ENCODE measurements at places on chromosomes 1 and 21.

DNA sequence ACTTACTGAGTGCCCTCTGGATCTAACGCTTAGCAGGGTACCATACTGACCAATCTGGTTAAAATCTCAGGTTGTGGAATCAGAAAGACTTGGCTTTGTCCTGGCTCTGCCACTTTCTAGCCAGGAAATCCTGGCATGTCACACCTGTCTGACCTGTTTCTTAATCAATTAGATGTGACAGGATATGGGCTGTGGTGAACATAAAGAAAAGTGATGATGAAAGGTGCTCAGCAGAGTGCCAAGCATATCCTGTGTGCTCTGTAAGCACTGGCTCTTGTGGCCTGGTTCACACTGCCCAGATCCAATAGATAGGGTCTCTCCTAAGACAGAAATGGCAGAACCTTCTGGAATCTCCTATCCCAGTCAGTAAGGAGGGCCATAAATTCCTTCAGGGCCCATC is 53.9 kb downstream of the PHC2 start:
- no peak for DNase-seq

GRCh38 chr1:98253145-98253544 is 332.3 kb upstream of the DPYD start:
- DNase-seq, result no peak

DNA sequence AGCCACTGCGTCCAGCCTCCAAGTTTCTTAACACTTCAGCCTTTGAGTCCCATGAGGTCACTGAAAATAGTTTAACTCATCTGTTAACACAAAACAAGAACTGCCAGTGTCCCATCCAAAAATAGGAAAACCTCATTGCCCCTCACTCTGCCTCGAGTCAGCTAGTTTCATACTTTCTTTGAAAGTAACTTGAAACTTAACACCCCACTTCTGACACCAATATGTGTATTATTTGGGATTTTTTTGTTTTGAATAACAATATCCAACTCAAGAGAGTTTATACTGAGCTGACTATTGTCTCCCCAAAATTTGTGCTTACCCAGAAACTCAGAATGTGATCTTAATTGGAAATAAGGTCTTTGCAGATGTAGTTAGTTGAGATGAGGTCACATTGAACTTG is 16.9 kb upstream of the PIK3CD start:
- DNase-seq, result no peak

GRCh38 chr1:153030895-153031294 is at the start of gene SPRR1B:
Gene SPRR1B (plus strand): TSS chr1:153031203. CDS start chr1:153032346, 1,143 bp downstream.
- DNase-seq, result no peak

GRCh38 chr21:41580758-41581554 is 73.0 kb upstream of the TMPRSS2 start:
- DNase-seq, result no peak

DNA sequence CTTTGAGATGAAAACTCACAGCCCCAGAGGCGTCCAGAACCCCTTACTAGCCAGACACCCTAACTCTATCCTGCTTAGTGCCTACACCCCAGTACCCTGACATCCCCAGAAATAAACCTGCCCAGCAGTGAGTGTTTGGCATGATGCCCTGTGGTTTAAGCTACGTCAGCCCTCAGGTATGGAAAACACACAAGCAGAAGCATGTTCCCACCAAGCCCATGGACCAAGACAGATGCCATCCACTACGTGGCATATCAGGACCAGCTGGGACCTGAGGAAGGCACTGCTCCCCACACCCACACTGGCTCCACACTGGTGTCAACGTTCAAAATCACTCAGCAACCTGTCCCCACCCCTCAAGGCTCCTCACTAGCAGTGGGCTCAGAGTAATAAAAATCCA is 116.4 kb downstream of the SYT2 start:
- no peak for DNase-seq

DNA sequence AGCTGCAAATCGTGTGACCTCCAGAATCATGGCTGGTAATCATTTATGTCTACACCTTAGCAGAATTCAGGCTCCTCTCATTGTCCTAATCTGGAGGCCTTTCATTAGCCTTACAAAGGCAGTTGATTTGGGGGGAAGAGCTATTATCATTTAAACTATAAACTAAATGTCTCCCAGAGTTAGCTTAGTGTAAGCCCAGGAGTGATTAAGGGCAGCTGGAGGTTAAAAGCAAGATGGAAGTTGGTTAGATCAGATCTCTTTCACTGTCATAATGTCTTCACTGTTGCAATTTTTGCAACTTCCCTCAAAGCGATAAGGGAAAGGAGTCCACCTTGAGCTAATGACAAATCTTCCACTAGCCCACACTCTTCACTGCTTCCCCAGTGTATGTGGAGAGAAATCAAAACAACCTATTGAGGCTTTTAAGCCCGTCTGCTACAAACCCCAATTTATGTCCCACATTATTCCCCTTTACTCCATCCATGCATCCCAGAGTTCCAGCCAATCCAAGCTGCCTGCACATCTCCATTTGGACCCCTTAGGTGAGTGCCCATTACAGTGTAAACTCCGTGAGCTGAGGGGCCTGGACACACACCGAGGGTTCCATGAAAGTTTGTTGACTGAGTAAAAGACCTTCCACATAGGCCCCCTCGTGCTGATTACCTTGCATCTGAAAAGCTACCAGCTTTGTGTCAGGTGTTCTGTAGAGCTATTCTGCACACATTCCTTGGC is 61.5 kb upstream of the KLHDC7A start:
- DNase-seq, result no peak

- no peak for DNase-seq
Observed at GRCh38 chr1:2206813-2207487, 12.4 kb upstream of the FAAP20 start.

GRCh38 chr1:12678820-12679219 is 34.9 kb downstream of the AADACL4 start:
- DNase-seq, result no peak

DNA sequence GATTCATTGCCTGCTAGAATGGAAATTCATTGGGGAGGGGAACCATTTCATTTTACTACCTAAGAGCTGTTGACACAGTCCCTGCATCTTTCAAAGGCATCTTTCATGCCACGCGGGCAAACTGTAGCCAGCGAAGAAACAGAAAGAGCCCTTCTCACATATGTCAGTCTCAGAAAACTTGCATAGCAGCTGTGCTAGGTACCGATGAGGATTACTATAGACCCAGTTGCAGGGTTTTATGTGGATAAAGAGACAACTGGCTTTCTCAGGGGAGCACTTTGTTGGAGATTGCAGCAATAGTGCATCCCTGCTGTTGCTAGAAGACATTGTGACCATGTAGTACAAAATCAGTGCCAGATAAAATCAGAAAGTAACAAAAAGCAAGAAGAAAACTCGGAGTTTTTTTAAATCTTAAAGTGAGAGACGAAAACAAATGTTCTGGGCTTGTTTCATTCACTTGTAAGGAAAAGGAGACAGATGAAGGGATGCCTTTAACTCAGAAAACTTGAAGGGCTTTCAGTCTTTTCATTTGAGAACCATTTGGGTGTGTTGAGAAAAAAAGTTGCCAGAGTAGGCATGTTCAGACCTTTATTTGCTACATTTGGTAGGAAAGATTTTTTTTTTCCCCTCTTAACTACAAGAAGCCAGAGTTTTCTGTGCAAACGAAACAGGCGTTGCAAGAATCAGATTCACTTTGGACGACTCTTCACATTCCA is 804.1 kb downstream of the USP25 start:
- DNase-seq, result no peak

DNA sequence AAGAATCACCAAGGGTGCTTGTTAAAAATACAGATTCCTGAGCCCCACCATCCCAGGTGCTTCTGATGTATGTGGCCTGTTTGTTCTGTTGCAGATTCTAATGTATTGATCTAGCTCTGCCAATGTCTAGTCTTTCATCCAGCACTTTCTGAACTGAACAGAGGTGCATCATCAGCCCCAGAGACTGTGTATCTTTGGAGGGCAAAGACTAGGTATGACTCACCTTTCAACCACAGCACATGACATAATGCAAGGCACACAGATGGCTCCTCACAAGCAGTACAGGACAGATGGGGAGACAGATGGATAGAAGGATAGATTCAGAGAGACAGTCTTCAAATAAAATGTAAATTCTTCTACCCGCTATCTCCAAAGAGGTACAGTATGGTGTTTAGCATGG is 32.3 kb downstream of the CD58 start:
- DNase-seq, result no peak

DNA sequence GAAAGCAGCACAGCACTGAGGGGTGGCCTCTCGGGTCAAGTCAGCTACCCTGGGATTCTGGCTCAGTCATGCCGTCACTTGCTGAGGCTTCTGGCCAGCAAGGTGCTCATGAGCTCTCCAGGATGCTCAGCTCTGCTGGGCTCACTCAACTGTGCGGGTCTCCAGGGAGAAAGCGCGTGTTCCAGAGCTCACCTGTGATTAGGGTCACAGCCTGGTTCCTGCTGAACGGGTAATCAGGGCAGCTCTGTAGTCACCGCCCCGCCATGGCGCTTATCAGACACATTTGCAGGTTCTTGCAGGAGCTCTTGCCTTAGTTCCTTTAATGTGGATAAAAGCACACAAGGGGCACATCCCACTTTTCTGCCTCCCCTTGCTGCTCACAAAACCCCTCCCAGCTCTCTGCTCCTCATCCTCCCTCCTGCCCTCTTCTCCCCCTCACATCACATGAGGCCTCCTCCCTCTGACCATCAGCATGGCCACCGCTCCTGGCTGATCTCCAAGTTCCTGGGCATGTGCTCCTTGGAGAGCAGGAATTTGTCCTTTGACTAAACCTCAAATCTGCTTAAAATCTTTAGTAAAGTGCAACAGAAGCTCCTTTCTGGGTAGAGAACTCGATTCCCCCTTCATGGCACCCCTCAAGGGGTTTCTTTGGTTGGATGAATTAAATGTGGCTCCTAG is 2.0 kb downstream of the PCP4 start:
- no peak for DNase-seq

DNA sequence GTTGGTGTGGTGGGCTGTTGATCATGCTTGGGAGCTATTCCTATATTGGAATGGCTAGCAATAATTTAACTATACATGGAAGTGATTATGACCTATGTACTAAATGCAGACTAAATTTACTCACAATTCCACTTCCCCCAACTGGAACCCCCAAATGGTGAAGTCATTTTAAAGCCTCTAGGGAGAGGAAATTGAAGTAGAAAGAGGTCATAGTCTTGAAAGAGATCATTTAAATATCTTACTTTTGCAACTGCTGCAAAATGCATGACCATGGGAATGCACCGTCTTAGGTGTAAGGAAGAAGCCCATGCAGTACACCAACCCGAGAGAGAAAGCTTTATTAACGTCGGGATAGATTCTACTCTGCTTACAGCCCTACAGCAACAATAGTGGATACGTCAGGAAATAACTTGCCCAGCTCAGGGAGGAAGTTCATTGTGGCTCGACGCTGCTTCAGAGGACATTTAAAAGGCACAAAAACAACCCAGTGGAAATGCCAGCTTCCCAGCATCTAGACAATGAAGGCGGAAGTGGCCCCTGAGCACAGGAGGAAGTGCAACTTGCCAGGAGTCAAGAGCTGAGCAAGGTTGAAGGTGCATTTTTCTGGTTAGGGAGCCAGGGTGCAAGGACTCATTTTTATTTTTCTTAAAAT is 26.5 kb downstream of the CYYR1 start:
- DNase-seq, result no peak

GRCh38 chr1:1337793-1338147 is 6.7 kb downstream of the TAS1R3 start:
- DNase-seq, result no peak

DNA sequence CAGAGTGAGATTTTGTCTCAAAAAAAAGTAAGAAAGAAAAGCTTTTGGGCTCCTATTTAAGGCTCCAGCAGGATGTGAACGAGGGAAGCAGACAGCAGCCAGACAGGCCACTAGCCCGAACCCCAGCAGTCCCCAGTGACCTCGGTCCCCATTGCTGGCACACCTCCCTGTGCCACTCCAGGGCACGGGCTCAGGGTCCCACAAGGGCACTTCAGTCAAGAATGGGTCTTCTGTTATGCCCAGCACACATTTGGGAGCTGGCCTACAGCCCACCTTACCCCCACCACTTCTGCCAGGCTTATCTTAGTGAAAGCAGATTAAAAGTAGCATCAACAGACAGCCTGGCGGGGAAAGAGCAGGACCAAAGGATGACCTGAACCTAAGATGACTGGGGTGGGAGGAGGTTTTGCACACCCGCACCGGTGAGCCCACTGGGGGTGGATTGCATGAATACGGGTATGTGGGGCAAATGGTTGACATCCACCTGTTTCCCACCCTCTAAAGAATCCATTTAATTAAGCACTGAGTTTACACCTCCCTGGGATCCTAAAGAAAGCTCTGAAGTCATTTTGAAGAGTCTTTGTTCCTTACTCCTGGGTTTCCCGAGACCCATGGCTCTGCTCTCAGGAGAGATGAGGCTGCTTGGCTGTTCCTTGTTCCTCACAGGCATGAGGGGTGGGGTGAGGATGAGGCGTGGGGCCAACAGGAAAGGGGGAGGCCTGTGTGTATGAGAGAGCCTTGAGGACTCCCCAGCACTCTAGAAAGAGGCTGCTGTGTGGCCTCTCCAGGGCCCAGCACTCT is 4.7 kb downstream of the CHI3L1 start:
- DNase-seq, result no peak

- DNase-seq, result no peak
Observed at GRCh38 chr1:180235077-180235501, 5.0 kb downstream of the LHX4 start.

DNA sequence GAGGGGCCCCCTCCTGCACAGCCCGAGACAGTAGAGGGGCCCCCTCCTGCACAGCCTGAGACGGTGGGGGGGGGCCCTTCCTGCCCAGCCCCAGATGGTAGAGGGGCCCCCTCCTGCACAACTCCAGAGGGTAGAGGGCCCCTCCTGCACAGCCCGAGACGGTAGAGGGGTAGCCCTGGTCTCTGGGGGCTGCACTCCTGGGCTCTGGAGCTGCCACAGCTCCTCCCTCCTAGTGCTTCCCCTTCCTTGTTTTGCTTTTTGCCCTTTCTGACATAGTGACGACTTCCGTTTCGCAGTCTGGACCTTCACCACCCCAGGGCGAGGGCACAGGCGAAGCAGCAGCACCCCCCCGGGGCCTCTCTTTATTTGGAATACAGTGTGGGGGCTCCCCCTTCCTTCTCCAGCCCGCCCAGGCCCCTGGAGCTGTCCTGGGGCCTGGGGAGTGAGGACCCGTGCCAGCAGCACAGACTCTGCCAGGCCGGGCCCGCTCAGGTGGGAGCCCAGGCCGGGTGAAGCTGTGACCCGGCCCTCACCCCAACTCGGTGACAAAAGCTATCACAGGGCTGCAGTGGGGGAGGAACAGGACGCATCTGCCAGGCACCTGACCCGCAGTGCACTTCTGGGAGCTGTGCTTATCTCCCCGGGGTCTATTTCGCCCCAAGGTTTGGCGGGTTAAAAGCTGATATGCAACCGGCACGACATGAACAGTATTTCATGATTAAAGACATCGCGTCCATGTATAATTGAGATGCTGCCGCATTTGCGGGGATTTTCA is 1.1 kb upstream of the PRXL2B start:
- DNase-seq, result no peak

- no peak for DNase-seq
Observed at GRCh38 chr1:114345930-114346479, 165.0 kb downstream of the TRIM33 start.

GRCh38 chr1:83006271-83006670 is 992.7 kb downstream of the TTLL7 start:
- no peak for DNase-seq

GRCh38 chr1:156383023-156383422 is 14.0 kb downstream of the RHBG start:
- DNase-seq, result no peak
